EH (cell line): ENCODE measurements at places on chromosomes 7 and 10.

DNA sequence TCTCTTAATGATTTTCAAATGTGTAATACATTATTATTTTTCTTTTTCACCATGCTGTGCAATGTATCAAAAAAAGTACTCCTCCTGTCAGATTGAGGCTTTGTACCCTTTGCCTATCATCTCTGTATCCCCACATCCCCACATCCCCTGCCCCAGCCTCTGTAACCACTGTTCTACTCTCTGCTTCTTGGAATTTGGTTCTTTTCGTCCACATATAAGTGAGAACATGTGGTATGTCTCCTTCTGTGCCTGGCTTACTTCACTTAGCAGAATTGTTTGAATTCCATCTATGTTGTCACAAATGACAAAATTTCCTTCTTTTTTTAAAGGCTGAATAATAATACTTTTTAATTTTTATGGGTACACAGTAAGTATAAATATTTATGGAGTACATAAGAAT is 13.8 kb downstream of the TAF3 start:
- DNase-seq = peak; percentile 26

DNA sequence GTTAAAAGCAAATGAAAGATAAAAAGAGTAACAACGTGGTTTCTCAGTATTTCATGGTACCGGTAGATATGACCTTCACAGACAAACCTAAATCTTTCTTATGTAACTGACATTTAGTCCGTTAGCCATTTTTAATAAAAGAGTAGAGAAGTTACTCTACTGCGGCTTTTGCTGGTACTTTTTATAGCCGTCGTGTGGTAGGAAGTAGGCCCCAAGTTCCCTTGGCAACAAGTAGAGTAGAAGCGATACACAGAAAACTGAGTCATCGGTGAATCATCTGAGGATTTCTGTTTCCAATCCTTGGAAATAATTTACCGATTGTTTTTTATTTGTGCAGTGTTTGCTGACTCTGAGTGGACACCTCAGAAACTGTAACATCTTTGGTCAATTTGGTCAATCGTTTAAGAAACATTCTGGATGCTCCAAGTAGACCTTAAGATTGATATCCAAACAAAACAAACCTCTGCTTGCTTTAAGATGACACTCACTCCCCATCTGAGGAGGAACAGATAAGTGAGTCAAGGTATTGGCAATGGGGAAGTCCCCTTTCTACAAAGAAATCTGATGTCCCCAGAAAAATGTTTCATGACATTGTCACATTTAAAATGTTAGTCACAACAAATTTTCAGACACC is 63.9 kb upstream of the AHR start:
- DNase-seq = peak; percentile 95

GRCh38 chr10:58266826-58267712 is 625 bp downstream of the IPMK start:
- peak; percentile 78 for DNase-seq

DNA sequence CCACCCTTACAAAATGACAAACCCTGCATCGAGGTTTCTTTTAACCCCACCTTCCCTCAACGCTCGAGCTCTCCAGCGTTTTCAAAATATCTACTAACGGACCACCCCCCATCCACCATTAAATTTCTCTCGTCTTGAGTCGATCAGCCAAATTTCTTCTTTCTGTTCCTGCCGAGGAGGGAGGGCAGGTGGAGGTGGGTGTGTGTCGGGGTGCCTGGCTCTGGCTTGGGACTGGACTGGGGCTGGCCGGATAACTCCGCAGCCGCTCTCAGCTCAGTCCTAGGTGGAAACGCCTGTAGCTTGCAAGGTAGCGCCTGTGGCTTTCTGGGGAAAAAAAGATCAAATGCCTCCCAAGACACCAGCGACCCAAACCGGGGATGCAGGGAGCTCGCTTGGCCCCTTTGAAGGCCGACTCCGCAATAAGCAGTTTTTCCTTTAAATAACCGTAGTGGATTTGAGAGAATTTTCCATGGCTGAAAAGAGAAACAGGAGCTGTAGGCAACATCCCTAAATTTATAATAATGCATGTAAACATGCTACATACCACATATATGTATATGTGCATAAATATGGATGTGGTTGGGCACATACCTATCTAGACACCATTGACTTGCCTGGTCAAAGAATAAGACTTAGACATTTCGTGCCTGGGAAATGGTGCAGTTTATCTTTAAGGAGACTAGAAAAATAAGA is 1.9 kb upstream of the TMEM178B start:
- no peak for DNase-seq

GRCh38 chr7:128033246-128033645 is 2.0 kb upstream of the LRRC4 start:
- DNase-seq = no peak

- DNase-seq = no peak
These were observed 96.6 kb upstream of the TMEM196 start for GRCh38 chr7:19869979-19870378.

DNA sequence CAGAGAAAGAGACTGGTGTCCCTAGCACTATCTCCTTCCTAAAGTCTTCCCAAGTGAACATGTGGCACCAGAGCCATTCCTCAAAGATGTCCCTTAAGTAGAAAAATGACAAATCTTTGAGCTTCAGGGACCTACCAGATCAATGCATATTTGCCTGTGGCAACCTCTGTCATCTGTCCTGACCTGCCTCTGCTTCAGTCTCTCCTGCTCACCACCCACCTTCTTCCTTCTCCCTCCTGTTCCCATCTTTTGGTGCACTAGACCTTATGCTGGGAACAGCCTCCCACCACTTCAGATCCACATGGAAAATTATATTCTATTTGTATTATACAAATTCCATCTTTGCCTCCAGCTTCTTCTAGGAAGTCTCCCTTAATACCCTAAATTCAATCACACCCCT is 386.4 kb downstream of the PLXNA4 start:
- DNase-seq = no peak

GRCh38 chr7:41869997-41870396 is 167.1 kb upstream of the INHBA start:
- peak; percentile 67 for DNase-seq

GRCh38 chr10:34156781-34157425 is 658.2 kb downstream of the PARD3 start:
- DNase-seq = peak; percentile 80

DNA sequence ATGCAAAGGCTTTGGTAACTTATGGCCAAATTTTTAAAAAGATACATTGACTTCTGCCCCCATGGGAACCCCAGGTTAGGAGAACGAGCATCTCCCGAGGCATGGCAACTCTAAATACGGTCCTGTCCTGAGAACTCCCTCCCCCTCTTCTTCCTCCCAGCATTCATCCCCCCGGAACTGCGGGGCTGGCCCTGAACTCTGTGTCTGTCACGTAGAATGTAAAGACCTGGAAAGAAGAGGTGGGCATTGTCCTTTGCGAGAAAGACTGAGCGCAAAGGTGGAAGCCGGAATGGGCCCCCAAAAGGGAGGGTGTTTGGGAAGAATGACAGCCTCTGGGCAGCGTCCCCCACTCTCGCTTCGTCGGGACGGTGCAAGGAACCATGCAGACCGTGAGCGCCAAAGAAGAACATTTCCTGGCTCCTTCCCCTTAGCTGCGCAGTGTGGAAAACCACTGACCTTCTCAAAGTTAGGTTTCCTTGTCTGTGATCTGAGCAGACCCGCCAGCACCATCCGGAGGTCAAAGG is 21.0 kb downstream of the SHH start:
- DNase-seq = no peak

GRCh38 chr7:148906707-148907498 is 22.8 kb upstream of the EZH2 start:
- DNase-seq = no peak

DNA sequence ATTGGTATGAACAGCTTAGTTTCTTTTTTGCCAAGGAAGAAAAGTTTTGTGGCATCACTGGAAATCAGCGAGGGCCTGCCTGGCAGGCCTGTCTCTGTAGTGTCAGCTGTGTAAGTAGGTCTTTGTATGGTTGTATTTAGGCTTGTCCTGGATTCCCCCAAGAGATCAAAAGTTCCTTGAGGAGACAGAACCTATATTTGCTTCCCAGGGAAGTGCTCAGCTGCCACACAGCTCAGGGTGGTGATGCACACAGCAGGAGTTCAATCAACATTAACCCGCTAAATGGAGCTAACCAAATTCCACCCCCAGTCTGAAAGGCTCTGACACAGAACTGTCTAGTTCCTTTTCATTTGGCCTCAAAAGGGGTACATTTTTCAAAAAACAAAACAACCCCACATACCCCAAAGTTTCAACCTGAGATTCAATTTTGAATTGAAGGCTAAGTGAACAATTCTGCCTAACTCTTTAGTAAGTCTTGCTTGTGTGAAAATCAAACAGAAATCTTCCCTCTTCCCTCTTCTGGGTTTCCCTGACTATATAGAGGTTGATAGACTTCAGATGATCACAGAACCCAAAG is 124.4 kb downstream of the CLEC2L start:
- peak; percentile 21 for DNase-seq

GRCh38 chr10:62297857-62298256 is 29.2 kb upstream of the RTKN2 start:
- DNase-seq = no peak

DNA sequence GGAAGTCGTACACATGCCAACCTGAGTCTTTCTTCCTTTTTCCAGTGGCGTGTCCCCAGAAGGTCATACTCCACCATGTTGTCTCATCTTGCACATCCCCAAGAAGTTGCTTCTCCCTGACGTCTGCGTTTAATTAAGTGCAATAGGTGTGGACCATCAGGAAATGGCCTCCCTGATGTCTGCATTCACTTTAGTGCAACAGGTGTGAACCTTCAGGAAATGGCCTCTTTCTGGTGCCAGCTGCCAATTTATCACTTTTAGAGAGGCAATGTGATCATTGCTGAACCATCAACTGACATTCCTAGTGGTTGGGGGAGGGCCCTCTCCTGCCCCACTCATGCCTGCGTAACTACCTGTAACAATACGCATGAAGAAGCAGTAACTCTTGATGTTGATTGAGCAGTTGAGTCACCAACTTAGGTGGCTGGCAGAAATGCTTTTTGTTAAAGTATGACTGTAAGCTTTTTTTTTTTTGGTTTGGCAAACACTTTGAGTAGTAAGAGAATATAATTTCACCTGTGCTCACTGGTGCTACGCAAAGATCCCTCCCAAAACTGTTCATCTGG is 25.8 kb downstream of the SCIN start:
- no peak for DNase-seq

- DNase-seq = peak; percentile 44
These were observed 40.8 kb upstream of the CTBP2 start for GRCh38 chr10:125201108-125201524.

DNA sequence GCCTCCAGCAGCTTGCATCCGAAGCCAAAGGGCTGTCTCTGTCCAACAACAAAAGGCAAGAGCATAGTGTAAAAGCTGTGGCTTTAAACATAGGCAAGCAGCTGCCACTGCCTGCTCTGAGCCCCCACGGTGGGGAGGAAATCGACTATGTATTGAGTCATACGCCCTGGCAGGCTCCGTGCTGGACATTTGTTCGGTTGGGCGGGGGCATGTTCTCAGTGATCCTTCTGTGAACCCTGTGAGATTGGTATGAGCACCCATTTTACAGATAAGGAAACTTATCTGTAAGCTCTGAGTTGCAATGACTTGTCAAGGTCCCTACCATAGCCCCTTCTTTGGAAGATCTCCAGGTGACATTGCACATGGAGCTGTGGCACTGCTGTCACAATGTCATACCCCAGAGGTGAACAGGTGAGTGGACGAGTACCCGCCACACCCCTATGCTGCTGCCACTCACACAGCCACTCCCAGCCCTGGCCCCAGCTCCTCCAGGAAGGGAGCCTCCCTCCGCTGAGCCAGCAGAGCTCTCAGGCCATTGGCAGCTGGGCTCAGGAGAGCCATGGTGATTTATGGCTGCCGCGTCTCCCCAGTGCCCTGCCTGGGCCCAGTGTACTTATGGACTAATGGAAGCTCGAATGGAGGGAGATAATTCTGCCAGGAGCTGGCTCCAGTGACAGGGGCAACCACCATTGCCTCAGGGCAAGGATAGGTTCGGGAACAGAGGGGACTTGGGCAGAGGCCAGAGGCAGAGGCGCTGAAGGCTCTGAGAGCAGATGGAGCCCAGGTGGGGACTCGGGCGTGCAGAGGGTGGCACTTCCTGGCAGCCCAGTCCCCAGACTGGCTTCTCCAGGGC is 43.7 kb downstream of the UNC5B start:
- DNase-seq = peak; percentile 90

- no peak for DNase-seq
These were observed 54.3 kb downstream of the MAP3K8 start for GRCh38 chr10:30488316-30488715.

GRCh38 chr7:150978126-150978789 is at the start of gene KCNH2:
KCNH2 (minus strand) TSS chr7:150978321; CDS start chr7:150977913, 408 bp downstream.
- no peak for DNase-seq

- no peak for DNase-seq
These were observed 70.8 kb upstream of the FAM204A start for GRCh38 chr10:118412932-118413331.

- no peak for DNase-seq
These were observed 174.7 kb upstream of the GRB10 start for GRCh38 chr7:50957431-50957830.

GRCh38 chr10:42997151-42997848 is 79.6 kb upstream of the RET start:
- no peak for DNase-seq

DNA sequence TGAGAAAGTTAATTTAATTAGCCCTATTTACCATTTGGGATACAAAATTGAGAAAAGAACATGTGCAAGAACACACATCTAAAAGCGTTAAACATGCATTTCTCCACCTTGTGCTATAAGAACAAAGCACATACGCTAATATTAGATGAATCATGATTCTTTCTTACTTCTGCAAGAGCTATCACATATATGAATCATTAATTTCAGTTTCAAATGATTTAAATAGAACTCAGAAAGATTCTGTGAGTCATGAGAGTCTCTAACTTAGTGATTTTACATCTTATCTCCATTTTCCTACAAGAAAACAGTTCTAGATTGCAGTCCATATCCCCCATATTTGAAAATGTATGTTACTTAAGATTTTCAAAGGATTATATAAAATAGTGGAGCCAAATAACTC is 173.9 kb downstream of the RNLS start:
- no peak for DNase-seq

- DNase-seq = no peak
These were observed 62.2 kb downstream of the POLL start for GRCh38 chr10:101525848-101526247.

DNA sequence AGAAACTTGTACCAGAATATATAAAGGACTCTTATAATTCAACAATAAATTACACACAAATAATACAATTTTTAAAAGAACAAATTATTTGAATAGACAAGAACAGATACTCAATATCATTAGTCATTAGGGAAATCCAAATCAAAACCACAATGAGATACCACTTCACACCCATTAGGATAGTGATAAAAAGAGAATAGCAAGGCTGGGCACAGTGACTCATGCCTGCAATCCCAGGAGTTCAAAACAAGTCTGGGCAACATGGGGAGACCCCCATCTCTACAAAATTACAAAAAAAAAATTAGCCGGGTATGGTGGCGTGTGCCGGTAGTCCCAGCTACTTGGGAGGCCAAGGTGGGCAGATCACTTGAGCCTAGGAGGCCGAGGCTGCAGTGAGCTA is 52.2 kb upstream of the KCNIP2 start:
- DNase-seq = no peak

DNA sequence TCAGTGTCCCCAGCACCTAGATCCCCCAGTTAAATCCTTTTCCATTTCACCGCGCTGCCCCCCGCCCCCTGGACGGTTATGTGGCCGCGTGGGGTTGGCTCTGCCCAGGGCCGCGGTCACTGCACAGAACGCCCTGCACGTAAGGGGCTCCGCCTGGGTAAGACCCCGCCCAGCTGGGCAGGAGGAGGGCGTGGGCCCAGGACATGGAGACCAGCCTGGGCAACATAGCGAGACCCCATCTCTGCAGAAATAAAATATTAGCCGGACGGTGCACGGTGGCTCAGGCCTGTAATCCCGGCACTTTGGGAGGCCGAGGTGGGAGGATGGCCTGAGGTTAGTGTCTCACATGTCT is 650 bp upstream of the ZFAND2A start:
- peak; percentile 53 for DNase-seq

- DNase-seq = peak; percentile 68
These were observed 64.4 kb upstream of the PDGFA start for GRCh38 chr7:584122-584465.
